ENCODE measurements at places on chromosomes 6 and 20. TPM values are rescaled to one million over a fixed set of nuclear protein-coding genes. Genes with fewer than 3 reads are reported as not detected.

The PXDC1 gene
- total RNA-seq = 109 TPM

The RIPPLY2 gene
- not detected for total RNA-seq

The EPHA7 gene
- not detected for total RNA-seq

The PAK1IP1 gene
- 24.0 TPM for total RNA-seq

The SLC25A27 gene
- total RNA-seq = not detected

The ZNF76 gene
- 12.7 TPM for total RNA-seq

The RFX6 gene
- not detected for total RNA-seq

GRCh38 chr6:150486048-150486447 lies 113.6 kb upstream of the PLEKHG1 start:
- no peak for DNase-seq

DNA sequence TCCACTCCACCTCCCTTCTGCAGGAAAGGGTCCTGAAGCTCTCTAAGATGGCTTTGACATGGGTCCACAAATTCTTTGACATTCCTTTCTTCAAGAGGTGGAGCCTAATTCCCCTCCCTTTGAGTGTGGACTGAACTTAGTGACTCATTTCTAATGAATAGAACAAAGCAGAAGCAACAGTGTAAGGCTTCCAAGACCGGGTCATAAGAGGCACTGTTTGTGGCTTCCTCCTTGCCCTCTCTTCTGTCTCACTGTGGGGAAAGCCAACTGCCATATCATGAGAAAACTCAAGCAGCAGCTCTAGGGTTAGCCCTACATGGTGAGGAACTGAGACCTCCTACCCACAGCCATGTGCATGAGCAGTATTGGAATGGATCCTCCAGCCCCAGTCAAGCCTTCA lies 5.9 kb upstream of the CDK5RAP1 start:
- DNase-seq = no peak

- no peak for DNase-seq
Measured at GRCh38 chr6:139944131-139944530, 569.7 kb upstream of the CITED2 start.

DNA sequence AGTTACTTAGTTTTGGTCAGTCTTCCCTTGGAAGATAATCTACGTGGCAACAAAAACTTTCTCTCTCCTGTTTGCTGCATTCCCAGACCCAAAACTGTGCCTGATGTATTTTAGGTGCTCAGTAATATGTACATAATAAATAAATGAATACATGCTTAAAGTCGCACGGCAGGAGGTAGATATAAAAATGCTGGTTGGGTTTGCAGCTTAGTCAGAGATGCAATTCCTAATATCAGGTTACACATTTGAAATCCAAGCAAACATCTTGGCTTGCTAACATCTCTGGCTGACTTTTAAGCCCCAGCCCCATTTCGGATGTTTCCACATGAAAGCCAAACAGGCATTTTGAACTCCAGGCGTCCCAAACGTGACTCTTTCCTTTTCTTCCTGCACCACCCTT lies 91.0 kb downstream of the KCNQ5 start:
- DNase-seq = no peak

- DNase-seq = no peak
Measured at GRCh38 chr6:21182589-21182988, 411.0 kb upstream of the SOX4 start.

DNA sequence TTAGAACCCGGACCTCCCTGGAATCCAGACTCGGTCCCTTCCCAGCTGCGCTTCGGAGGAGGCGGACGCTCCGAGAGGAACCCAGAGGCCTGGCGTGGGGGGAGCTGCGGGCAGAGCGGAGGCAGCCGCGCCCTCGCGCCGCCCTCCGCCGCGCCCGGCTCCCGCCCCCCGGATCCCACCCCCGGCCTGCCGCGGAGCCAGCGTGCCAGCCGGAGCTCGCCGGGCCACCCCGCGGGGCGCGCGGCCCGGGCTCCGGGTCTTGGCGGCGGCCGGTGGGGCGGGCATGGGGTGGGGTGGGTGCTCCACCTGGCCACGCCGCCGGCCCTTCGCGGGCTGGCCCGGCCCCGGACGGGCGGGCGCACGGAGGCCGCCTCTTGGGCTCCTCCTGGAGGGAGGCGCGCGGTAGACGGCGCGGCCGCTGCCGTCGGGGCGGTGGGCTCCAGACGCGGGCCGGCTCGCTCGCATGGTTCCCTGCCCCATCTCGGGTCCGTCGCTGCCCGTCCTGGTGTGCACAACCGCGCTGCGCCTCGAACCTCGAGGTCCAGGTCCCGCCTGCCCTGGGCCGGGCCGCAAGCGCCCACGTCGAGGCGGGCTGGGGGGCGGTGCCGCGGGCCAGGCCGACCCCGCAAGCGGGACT lies 592 bp upstream of the CDYL start:
- DNase-seq = peak; percentile 40

DNA sequence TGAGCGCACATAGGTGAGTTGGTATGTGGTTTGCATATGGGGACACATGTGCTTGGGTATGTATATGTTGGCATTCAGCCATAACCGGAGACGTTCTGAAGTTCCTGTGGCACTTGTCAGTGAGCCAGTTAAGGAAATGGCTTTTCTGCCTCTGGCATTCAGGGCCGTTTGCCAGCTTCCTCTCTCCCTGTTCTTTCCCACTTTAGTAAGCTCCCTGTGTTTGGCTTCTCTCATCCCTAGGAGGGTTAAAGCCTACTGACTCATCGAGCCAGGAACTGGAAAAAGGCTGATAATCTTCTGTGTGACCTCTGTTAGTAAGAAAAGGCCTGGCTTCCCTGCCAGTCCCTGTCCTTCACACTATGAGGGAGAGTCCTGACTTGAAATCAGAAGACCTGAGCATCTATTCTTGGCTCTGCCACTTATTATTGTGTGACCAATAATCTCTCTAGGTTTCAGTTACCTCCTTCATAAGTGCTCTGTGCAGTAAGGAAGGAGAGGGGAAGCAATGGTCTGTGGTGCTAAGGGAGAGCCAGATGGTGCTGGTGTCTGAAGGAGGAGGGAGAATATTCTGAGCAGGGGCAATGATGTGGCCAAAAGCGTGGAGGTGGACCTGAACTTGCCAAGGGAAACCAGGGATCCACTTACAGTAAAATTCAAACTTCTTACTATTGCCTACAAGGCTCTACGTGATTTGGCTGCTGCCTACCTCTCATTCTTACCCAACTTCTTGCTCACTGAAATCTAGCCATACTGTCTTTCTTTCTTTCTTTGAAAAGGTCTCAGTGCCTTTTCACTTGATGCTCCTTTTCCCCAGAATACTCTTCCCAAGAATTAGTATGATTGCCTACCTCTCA lies 31.4 kb downstream of the ACSS2 start:
- peak; percentile 91 for DNase-seq

DNA sequence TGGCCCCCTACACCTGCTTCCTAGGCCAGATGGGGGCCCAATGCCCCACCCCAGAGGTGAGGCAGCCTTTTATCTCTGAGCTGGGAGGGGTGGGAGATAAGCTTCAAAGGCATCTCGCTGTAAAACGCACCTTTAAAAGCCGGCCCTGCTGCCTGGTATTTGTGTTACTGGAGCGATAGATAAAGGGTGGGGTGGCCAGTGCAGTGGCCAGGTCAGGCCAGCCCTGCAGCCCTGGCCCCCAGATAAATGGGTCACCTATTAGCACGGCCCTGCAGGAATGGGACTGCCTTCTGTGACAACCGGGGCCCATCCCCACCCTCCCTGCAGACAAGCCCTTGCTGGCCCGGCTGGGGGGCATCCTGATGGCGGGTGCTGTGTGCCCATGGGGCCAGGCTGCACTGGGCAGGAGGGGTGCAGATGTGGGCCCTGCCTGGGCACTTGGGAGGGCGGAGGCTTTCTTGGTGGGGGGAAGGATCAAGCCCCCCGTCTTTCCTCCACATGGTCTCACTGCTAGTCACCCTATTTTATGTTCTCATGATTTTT lies 3.0 kb upstream of the RBBP8NL start:
- DNase-seq = no peak

- DNase-seq = no peak
Measured at GRCh38 chr6:72348926-72349325, 272.9 kb upstream of the KCNQ5 start.

DNA sequence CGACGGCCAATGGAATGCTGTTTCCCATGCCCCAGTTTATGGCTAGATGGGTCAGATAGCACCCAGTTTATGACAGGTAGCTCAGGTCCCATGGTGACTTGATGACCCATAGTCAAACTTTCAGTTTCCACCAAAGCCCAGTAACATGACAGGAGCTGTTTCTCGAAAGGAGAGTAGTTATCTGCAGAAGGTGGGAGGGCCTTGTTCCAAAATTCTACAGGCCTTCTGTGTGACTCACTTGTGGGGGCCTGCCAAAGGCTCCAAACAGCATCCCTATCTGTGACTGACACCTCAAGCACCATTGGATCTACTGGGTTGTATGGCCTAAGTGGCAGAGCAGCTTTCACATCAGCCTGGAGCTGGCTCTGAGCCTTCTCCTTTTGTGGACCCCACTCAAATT lies 379.7 kb upstream of the MANEA start:
- DNase-seq = no peak

GRCh38 chr20:5136096-5136495 lies 9.3 kb downstream of the CDS2 start:
- DNase-seq = no peak

DNA sequence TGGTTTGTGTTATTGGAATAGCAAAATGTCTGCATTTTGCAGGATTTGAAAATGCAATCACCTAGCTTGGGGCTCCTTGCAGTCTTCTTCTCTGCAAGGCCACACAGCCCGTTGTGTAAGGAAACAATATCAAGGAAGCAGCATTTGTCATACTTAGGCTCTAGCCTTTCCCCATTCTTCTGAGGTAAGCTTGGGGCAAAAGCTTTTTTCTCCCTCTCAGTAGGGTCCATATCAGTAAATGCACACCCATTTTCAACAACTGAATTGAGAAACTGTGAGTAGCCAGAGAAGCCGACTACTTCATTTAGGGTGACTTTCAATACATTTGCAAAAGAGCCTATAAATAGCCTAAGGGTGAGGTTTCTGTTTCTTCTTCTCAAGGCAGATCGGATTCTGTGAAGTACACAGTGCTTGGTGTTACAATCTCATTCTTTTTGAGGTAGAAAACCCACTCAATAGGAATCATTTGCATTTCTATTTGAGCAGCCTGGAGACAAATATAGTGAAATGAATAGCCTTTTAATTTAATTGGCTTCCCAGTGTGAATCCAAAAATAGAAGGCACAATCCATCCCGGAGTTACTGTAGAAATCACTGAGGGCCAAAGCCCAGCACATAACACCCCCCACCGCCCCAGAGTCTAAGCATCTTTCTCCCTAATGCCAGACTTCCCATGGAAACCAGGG lies 61.8 kb downstream of the BTBD3 start:
- DNase-seq = no peak

GRCh38 chr6:111792241-111792640 lies 81.0 kb downstream of the FYN start:
- DNase-seq = no peak

GRCh38 chr20:3932277-3932676 lies 43.1 kb downstream of the PANK2 start:
- DNase-seq = no peak

GRCh38 chr6:37516076-37516919 lies 16.6 kb upstream of the CCDC167 start:
- DNase-seq = no peak

GRCh38 chr6:159908979-159909378 lies 18.2 kb downstream of the MAS1 start:
- DNase-seq = no peak

DNA sequence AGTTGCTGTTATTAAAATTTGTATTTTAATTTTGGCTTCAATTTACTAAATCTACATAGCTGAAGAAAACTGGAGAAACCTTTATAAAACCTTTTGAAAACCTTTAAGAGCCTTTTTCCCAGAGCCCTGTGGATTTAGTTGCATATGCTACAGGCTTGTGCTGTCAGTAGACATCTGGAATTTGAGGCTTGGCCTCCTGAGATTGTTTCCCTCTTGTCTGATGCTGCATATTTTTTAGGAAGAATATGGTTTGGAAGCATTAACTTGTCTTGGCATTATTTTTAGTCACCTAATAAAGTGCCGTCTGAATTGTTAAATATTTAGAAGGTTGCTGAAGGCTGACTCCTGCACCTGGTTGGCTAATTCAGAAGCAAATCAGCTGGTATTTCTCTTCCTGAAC lies 369.4 kb downstream of the UTRN start:
- DNase-seq = no peak

DNA sequence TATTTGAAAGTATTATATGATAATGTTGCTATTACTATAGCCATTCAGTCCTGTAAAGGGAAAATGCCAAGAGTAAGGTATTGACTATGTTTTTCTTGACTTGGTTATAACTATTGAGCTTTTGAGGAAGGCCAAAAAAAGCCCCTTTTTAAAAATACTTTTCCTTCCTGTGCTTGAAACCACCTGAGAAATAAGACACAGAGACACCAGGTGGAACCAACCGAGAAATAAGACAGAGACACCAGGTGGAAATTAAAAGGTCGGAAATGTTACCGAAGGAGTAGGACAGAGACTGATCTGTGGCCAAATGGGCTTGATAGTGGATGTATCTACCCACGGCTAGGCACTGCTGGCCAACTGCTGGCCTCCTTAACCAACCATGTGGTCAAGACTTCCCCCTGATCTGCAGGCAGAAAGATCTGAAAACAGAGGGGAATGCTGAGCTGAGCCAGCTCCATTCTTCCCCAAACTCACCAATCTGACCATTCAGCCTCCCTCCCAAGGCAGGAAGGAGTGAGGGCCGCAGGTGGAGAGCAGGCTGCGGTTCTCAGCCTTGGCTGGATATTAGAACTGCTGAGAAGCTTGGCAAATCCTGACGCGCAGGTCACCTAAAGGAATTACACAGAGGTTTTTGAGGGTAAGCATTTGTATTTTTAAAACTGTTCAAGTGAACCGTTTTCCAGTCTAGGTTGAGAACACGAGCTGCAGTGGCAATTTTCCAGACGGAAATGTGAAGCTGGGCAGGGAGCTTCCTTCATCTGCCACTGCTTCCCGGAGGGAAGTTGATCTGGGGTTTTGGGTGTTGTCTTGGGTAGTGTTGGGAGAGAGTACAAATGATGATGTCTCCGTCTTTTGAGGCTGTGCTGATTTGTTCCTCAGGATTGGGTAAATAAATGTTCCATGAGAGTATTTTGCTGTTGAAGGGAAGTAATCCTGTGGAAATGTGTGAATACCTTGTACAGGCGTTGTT lies 121.7 kb upstream of the EXOC2 start:
- DNase-seq = no peak

DNA sequence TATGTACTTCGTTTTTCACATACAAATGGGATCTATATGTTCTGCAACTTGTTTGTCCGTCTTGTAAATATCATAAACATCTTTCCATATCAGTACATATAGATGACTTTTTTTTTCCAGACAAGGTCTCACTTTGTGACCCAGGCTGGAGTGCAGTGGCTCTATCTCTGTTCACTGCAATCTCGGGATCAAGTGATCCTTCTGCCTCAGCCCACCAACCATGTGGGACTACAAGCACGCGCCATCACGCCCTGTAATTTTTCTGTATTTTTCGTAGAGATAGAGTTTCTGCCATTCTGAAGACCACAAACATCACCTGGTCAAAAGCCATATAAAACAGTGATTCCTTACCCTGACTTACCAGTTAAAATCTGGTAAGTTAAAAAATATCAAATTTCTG lies 37.7 kb upstream of the SYNCRIP start:
- DNase-seq = no peak

GRCh38 chr20:49647550-49647949 lies 66.1 kb downstream of the B4GALT5 start:
- peak; percentile 73 for DNase-seq

Measured in HFFc6 (cell line).